ENCODE measurements at places on chromosomes 13 and 19. TPM values are rescaled to one million over a fixed set of nuclear protein-coding genes. Genes with fewer than 3 reads are reported as not detected.

TICAM1 gene
- 4.0 TPM for polyA plus RNA-seq

PLIN4 gene
- polyA plus RNA-seq = 55.5 TPM

ATXN8OS gene
- not detected for polyA plus RNA-seq

SYNE4 gene
- polyA plus RNA-seq = 0.17 TPM

ADPRHL1 gene
- polyA plus RNA-seq = 160 TPM

NAPSA gene
- polyA plus RNA-seq = 0.36 TPM

PRODH2 gene
- polyA plus RNA-seq = not detected

OR7C1 gene
- not detected for polyA plus RNA-seq

CDC42EP5 gene
- polyA plus RNA-seq = 8.7 TPM

SPTBN4 gene
- polyA plus RNA-seq = 2.3 TPM

CCNA1 gene
- 0.15 TPM for polyA plus RNA-seq

DNA sequence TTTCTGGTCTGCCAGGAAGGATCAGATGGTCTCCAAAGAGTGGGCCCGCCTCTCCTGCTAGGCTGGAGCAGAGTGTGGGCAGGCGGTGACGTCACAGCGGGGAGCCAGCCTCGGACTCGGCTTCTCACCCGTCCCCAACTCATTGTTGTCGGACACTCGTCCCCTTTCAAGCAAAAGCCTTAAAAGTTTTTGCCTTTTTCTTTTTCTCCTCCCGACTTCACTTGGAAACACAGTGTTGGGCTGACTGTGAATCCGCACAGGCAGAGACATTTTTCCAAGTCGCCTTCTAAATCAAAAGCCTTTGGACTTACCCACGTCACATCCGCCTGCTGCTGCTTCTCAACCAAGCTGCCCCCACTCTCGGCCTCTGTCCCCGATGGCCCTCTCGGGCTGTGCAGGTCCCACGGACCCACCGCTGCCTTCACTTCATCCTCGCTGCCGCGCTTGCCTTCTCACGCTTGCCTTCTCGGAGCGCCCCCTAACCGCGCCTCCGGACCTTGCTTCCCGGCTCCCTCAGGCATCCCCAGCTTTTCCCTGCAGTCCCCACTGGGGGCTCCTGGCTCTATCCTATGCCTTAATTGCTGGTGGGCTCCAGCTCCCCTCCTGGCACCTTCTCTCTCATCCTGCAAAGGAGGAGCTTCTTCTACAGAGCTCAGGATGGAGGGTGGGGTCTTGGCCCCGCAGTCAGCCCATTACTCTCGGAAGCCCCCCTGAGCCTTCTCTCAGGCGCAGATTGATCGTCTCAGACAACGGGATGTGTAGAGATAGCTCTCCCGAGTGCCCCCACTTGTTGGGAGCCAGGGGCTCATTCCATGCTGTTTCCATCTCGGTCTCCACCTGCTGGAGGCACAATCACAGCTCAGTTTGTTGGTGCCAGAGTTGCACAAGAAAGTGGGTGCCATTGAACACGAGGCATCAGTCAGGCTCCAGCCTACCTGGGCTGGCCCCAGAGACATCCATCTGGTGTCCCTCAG is 3.9 kb upstream of the ZNF135 start:
- DNase-seq = peak; percentile 65

DNA sequence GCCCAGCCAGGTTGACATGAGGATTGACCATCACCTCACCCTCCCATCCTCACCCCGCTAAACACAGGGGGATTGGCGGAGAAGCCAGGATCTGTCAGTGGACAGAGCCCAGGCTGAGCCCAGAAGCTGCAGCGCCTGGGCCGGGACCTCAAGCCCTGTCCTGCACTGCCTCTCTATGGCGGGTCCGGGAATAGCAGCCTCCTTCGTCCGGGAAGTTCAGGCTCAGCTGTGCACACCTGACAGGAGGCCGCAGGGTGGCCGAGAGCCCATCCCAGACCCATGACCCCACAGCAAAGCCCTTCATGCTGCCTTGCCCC is 67.8 kb downstream of the SPACA7 start:
- peak; percentile 52 for DNase-seq

DNA sequence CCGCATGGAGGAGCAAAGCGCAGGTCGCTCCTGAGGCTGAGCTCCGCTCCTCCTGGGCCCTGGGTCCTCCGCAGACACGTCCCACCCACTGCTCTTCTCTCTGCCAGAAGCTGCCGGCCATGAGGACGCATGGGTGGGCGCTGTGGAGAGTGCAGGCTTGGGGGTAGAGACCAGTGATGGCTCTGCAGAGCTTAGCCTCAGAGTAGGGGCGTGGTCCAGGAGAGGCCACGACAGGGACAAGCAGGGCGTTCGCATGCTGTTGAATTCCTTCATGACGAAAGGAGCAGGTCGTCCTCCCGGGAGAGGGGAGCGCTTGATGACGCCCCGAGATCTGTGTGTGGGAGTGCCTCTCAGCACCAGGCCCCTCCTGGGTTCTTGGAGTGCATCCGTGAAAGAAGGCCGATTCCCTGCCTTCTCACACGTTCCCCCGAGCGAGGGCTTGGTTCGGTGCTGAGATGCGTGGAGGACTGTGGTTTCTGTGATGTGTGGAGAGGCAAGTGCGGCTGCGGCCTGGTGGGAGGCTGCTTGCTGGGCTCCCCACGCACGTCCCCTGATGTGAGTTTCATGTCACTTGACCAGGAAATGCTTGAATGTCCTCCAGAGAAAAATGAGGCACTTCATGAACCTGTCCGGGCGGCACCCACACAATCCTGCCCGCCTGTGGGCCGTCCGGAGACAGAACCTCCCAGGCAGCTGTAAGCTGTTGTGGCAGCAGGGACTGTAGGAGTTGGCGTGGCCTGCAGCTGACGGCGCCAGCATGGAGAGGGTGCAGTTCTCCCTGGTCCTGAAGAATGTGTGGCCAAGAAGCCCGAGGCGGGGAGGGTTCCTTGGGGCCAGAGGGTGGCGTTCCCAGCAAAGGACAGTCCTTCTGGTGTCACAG is 4.5 kb downstream of the SF3A2 start:
- no peak for DNase-seq

- DNase-seq = peak; percentile 90
These were observed 26.8 kb downstream of the PPP5C start for GRCh38 chr19:46373491-46374359.

- DNase-seq = no peak
These were observed 18.3 kb upstream of the DHRS12 start for GRCh38 chr13:51822106-51822815.

- DNase-seq = no peak
These were observed 12.0 kb upstream of the FCHO1 start for GRCh38 chr19:17739121-17739875.

DNA sequence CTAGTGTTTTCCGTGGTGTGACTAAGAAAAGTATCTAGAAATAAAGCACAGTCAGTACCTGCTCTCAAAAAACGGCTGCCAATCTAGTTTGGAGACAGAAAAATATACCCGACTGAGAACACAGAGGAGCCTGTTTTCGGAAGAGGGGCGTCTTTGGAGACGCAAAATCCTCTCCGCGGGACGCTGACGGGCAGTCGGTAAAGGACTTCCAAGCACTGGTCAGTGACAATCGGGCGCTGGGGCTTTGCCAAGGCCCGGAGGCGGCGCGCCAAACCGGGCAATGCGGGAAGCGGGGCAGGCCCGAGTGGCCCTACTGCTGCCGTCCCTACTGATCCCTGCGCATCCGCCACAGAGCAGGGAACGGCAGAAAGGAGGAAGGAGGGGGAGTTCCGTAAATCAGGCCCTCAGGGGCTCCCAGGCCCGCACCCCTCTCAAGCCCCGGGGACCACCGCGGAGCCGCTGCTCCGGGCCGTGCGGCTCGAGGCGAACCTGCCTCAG is 588 bp upstream of the DPY19L3 start:
- DNase-seq = peak; percentile 81

DNA sequence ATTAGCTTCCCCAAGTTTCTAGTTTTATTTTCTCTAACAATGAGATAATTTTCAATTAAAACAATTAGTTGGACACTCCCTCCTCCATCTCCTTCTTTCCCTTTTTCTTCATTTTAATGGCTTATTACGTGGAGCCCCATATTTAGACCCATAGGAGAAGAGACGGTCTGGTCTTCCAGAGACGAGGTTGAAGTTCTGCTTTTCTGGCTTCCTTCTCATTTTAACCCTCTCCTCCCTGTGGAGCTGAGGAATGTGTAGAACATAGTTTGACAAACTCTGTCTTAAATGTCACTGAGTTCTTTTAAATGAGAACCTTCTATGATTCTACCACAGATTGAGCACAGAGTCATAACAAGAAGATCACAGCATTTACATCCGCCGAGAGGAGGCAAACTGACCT is 86.8 kb downstream of the EDNRB start:
- DNase-seq = no peak

DNA sequence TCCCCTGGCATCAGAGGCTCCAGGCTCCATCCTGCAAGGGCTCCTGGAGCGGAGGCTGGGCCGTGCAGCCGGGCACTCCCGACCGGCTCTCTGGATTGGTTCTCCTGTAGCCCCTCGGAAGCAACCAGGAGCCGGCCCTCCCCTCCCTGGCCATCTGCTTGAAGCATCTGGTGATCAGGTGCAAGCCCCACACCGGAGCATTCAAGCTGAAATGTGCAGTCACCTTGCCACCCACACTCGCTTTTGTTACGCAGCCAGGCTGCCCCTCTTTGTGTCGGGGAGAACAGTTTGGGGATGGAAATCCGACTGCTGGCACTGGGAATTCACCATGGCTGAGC is 258.8 kb downstream of the ZNF536 start:
- no peak for DNase-seq

- no peak for DNase-seq
These were observed 1398.9 kb upstream of the PCDH9 start for GRCh38 chr13:68628994-68629393.

DNA sequence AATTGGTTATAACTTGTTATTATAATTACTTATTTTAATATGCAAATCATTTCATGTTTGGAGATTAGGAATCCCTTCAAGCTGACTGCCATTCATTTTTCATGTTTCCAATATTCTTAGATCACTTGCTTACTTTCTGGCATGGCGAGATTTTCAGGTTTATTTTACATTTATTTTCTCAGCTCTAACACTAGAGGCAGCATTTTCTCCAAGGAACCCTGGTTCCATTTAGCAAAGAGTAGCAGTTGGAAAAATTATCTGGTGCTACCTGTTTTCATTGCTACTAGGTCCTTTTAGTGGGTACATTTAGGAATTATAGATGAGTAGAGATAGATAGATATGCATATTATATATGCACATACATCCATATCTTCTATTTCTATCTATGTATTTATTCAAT is 90.9 kb upstream of the TRPC4 start:
- DNase-seq = no peak

DNA sequence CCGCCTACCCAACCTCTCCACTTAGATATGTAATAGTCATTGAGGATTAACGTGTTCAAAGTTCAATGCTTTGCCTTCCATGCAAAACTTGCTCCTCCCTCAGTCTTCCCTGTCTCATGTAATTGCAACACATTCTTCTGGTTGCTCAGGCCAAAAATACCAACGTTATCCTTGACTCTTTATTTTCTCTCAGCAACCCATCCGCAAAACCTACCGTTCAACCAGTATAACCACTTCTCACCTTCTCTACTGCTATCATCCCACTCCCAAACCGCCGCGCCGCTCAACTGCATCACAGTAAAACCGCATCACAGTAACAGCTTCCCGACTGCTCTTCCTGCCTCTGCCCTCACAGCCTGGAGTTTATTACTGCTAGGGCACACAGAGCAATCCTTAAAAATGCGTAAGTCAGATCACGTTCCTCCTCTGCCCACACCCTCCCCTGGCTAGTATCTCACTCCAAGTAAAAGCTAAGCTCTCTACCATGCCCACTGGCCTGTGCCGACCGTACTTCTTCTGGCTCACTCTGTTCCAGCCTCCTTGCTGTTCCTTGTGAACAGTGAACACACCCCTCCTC is 8.2 kb downstream of the MTIF3 start:
- DNase-seq = no peak

- DNase-seq = no peak
These were observed 17.9 kb downstream of the ALG5 start for GRCh38 chr13:36981156-36981743.

GRCh38 chr19:47231215-47232054 is 436 bp upstream of the BBC3 start:
- peak; percentile 94 for DNase-seq

- DNase-seq = no peak
These were observed 1.0 kb upstream of the SLC7A10 start for GRCh38 chr19:33226550-33227241.

DNA sequence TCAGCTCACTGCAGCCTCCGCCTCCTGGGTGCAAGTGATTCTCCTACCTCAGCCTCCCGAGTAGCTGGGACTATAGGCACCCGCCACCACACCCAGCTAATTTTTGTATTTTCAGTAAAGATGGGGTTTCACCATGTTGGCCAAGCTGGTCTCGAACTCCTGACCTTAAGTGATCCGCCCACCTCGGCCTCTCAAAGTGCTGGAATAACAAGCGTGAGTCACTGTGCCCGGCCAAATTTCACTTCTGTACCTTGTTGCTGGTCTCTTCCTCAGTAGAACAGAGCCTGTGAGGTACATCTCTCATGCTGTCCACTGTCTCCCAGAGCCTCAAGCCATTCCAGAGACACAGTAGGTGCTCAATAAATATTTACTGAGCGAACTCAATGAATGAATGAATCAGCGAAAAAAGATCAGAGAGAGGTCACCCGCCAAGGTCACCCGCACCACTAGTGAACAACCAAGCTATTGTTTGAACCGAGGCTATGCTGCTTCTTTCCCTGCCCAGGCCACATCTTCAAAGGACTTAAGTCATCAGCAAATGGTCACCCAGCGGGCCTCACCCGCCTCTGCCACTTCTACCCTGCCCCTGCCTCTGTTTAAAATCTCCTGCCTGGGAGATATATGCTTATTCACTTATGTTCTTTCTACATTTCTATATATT is 9.3 kb downstream of the TMEM143 start:
- DNase-seq = no peak

DNA sequence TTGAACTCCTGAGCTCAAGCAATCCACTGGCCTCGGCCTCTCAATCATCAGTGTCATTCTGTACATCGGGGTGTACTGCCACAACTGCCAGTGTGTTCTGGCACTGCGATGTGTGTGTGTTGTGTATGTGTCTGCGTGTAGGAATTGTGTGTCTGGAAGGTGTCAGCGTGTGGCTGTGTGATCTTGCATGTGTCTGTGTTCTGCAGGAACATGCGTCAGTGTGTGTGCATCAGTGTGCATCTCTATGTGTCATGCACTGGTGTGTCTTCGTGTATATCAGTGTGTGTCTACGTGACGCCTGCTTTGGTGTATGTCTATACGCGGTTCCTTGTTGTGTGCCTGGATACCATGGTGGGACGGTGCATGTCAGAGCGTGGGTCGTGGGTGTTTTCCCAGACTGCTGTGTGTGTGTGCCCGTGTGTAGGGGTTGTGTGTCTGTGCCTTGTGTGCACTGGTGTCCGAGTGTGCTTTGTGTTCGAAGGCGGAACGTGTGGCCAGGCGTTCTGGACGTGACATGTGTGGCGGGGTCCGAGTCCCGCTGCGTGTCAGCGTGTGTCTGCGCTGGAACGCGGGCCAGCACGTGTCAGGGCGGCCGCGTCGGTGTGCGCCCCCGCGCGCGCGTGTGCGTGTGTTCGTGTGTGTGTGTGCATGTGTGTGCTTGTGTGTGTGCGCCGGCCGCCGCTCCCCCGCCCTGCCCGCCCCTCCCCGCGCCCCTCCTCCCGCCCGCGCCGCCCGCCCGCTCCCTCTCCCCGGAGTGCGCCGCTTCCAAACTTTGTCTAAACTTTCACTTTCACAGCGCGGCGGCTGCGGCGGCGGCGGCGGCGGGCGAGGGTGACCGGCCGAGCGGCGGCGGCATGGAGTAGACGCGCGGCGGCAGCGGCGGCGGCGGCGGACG is at the start of gene NFIX:
Gene NFIX, plus strand, starts transcription at position 775 of the 895 bp plus-strand sequence. CDS start 363 bp downstream, outside the sequence.
- peak; percentile 83 for DNase-seq

- DNase-seq = no peak
These were observed 9.0 kb upstream of the SOX1 start for GRCh38 chr13:112057736-112058518.
